ENCODE measurements at places on chromosomes 2 and 18.

- no peak for DNase-seq
Measured at GRCh38 chr2:27222407-27222806, 5.2 kb downstream of the CAD start.

DNA sequence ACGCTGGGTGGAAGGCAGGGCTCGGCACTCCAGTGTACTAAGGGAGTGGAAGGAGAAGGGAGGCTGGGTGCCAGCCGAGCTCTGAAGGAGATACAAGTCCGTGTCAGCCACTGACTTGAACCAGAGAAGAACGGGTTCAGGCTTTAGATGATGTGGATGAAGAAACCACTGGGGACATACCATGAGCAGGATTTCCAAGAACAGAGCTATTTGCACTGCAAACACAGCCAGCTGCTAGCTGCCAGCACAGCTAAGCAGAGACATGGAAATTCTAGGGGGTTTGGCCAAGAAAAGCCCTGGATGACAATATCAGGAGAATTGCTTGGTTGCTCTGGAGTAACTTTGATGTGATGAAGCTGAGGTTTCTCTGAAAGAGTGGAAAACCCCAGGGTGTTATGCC, 5.2 kb downstream of the CD207 start:
- no peak for DNase-seq

DNA sequence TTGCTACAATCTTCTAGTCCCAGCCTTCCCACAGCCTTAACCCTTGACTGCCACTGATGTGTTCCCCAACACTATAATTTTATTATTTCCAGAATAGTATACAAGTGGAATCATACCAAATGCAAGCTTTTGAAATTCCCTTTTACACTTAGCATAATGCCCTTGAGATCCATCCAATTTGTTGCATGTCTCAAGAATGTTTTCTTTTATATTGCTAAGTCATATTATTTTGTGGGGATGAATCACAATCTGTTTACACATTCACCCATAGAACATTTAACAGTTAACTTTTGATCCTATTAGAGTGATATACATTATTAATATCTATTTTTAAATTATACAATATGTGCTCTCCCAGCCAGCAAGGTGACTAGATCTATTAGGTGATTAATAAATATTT, 74.3 kb upstream of the KYNU start:
- DNase-seq, result no peak

- DNase-seq, result no peak
Measured at GRCh38 chr2:136284226-136285119, 166.5 kb upstream of the CXCR4 start.

- DNase-seq, result no peak
Measured at GRCh38 chr2:190829642-190830041, 51.0 kb upstream of the GLS start.

DNA sequence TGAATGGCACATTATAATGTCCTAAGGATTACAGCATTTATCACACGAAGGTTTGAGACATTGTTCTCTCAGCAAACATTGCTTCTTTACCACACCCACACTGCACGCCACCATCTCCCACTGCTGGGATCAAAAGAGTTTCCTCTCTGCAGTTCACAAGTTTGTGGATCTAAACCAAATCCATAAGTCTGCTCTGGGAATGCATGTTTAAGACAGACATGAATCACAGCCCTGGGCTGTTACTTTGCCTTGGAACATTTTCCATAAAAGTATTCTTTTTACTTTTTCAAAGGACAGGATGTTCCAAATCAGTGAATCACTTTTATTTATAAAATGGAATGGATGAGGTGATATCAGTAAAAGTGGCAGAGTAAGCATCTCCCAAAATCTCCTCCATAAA, 36.1 kb downstream of the STPG4 start:
- no peak for DNase-seq
